Lower lobe of right lung (tissue), 2 donors: ENCODE measurements at places on chromosomes 1 and 21. TPM values are rescaled to one million over a fixed set of nuclear protein-coding genes. Genes with fewer than 3 reads are reported as not detected.

GRCh38 chr1:199862047-199862446 is 165.5 kb upstream of the NR5A2 start:
- no peak overlapping the region for H3K4me3 ChIP-seq
- H3K27ac ChIP-seq, result no peak overlapping the region
- no peaks in the 10 kb centered on the region for H3K27me3 ChIP-seq

- H3K27me3 ChIP-seq, result no peaks in the 10 kb centered on the region
Measured at GRCh38 chr1:76659171-76659940, 207.9 kb upstream of the ST6GALNAC5 start.

GRCh38 chr1:25593861-25594260 is 22.7 kb upstream of the MAN1C1 start:
- H3K27me3 ChIP-seq, result no peaks in the 10 kb centered on the region
- H3K4me3 ChIP-seq, result no peak overlapping the region
- no peak overlapping the region for H3K27ac ChIP-seq
- H3K4me1 ChIP-seq, result peaks cover 16% of the 10 kb centered on the region
- no peaks in the 10 kb centered on the region for H3K36me3 ChIP-seq
- no peak for DNase-seq

GRCh38 chr1:228717081-228717480 is 18.2 kb upstream of the RHOU start:
- no peaks in the 10 kb centered on the region for H3K36me3 ChIP-seq
- no peak overlapping the region for H3K4me3 ChIP-seq
- H3K4me1 ChIP-seq, result no peaks in the 10 kb centered on the region
- DNase-seq, result no peak
- no peaks in the 10 kb centered on the region for H3K27me3 ChIP-seq
- H3K27ac ChIP-seq, result no peak overlapping the region

GRCh38 chr1:76496871-76497270 is 370.4 kb upstream of the ST6GALNAC5 start:
- no peak overlapping the region for H3K4me3 ChIP-seq
- no peak for DNase-seq
- H3K27ac ChIP-seq, result no peak overlapping the region
- no peaks in the 10 kb centered on the region for H3K4me1 ChIP-seq

DNA sequence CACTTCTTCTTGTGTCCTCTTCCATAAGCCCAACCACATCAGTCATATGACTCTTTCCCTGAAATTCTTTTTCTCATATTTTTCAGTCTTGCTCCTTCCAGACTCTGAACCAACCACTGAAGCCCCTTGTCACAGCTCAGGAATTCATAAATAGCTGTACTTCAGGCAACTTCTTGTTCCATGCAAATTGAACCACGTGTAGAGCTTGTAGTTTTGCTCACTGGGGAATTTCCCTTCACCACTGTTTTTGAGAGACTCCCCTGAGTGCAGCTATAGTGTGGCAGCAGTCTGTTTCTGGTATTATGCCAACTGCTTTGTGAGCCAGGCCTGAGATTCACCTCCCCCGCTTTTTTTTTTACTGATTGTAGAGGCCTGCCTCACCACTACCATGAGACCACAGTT is 150.3 kb upstream of the SPAG17 start:
- no peak overlapping the region for H3K4me3 ChIP-seq
- H3K27me3 ChIP-seq, result no peaks in the 10 kb centered on the region
- H3K27ac ChIP-seq, result no peak overlapping the region
- DNase-seq, result no peak

GRCh38 chr1:24955161-24955560 is 25.1 kb upstream of the RUNX3 start:
- no peak overlapping the region for H3K4me3 ChIP-seq
- no peak for DNase-seq
- H3K27me3 ChIP-seq, result no peaks in the 10 kb centered on the region
- no peaks in the 10 kb centered on the region for H3K4me1 ChIP-seq
- H3K27ac ChIP-seq, result no peak overlapping the region

DNA sequence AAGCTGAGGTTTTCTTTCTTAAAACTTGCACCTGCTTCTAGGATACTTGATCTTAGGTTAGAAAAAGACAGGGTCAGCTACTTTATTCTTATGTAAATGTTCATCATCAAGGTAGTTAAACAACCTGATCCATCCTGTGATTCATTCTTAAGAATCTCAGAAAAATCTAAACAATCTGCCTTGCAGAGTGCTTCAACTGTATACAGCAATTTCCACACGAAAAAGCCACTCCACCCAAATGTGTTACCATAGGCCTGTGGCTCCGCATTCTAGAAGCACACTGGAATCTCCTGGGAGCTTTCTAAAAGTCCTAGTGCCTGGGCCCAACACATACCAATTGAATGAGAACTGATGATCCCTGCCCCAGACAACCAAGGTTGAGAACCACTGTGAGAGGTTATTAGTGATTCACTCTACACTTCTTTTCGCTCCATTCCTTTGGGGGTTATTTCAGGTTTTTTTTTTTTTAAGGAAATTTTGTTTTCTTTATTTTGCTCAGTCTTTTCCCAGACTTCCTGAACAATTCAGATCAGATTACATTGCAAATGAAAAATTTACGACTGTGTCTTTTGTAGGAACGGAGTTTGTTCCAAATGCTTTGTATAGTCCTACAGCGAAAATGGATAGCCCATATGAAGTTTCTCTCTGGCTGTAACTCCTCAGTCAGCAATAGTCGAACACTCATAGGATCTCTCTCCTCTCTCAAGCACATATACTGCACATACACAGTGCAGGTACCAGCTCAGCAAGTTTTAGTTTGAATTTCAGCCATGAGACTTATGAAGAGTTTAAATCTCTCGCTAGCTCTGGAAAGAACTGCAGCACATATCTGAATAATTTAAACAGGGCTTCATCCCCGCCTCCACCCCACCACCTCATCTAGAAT is 16.1 kb downstream of the SMYD2 start:
- H3K27ac ChIP-seq, result no peak overlapping the region
- no peaks in the 10 kb centered on the region for H3K27me3 ChIP-seq
- DNase-seq, result no peak
- H3K4me3 ChIP-seq, result no peak overlapping the region

DNA sequence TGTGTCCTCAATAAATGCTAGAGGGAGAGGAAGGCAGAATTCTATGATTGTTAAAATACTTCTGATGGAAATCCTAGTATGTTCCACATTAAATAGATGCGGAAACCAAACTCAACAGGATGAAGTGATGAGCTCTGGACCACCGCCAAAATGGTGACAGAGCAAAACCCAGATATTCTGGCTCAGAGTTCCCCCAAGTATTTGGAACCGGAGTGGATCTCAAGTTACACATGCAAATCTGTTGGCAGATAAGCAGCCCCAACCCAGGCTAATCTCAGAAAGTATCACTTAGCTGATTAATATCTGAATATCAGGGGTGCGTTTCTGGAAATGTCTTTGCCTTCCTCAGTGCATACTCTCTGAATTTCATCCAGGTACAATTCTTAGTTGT is 17.4 kb upstream of the GRHL3 start:
- peaks cover 9% of the 10 kb centered on the region for H3K27me3 ChIP-seq
- H3K36me3 ChIP-seq, result no peaks in the 10 kb centered on the region
- DNase-seq, result no peak
- H3K4me1 ChIP-seq, result peaks cover 9% of the 10 kb centered on the region
- no peak overlapping the region for H3K27ac ChIP-seq

PCSK9 gene
- 25.7 TPM for total RNA-seq

CD52 gene
- total RNA-seq, result 541 TPM

IRF2BP2 gene
- total RNA-seq, result 154 TPM

PGLYRP4 gene
- 0.30 TPM for total RNA-seq

RYR2 gene
- total RNA-seq, result 4.8 TPM

NT5C1A gene
- total RNA-seq, result not detected
